ENCODE measurements at places on chromosomes 4 and X. TPM values are rescaled to one million over a fixed set of nuclear protein-coding genes. Genes with fewer than 3 reads are reported as not detected.

Gene UCHL1
- 488 TPM for total RNA-seq

DNA sequence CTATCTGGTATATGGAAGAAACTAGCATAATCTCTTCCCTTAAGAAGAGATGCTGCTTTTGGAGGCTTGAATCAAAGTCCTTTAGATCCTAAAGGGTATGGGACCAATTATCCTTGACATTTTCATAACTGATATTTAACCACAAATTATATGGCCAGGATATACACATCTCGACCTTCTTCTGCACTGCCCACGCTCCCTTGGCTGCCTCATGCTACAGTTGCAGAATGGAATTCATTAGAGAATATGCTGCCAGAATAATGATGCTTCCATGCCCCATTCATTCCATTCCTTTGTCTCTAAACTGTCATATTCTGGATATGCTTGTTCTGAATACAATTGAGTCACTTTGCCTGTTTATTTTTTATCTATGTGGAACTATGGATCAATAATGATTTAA lies 157.1 kb upstream of the PACRGL start:
- no peak for DNase-seq

GRCh38 chrX:64894454-64895038 lies 81.7 kb downstream of the ZC4H2 start:
- DNase-seq: peak; percentile 57

DNA sequence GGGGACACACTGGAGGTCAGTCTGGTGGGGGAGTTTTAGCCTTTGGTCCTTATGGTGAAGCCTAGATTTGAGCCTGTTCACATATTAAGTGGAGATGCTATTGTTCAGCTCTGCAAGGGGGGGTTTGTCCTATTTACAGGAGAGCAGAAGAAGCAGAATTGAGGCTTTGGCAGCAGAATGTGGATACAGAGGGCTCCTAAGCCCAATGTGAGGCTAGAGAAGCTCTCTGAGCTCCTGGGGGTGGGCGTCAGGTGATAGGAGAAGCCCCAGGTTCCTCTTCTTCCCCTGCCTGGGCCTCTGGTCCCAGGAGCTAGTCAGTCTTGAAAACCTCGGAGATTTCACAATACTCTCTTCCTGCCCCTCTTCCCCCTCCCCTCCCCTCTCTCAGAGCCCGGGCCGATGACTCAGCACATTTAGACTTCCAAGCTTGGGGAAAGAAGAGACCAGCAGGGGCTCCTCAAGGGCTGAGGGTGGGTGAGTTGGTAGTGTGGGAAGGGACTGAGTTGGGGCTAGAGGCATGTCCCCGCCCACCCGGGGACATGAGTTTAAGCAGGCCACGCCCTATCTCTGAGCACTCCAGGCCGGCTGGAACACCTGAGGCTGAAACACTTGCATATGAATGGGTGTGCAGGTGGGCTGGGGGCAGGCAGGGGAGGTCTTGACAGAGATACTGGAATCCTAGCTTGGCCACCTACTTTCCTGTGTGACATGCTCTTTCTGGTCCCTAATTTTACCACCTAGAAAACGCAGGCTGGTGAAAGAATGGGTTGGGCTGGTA lies 3.4 kb downstream of the TFE3 start:
- peak; percentile 85 for DNase-seq
